ENCODE measurements at places on chromosomes 11 and 22. TPM values are rescaled to one million over a fixed set of nuclear protein-coding genes. Genes with fewer than 3 reads are reported as not detected.

DNA sequence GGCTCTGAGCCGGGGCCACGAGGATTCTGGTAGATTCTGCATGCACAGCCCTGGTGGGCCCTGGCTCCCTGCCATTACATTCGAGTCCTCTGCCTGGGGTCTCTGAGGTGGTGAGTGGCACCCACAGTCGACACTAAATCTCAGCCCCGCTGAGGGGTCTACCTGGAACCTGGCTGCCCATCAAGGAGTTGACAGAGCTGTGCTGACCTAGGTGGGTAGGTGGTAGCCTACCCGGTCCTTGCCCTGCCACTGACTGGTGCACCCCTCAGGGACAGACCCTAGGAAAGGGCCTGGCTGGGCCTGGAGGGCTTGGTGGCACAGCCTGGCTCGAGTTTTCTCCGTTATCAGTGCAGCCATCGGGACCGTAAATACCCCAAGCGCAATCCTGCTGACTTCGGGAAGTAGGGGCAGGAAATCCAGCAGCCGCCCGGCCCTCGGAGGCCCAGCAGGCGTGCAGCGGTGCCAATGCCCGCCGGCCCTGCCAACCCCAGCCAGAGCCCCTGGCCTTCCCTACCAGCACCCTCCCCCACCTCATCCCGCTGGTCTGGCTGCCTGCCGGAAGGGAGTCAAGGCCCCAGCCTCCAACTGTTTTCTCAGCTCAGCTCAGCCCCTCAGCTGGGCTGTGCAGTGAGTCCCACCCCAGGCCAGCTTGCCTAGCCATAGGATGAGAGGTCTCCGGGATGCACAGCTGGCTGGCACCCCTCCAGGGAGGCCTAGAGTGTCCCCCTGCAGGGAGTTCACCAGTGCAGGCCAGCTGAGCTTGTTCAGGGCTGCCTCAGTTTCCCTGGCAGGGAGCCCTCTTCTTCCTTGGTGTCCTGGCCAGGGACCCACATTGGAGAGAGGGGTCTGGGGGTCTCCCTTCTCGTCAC is 80.4 kb upstream of the KCNQ1OT1 start:
- H3K4me1 ChIP-seq, result no peaks in the 10 kb centered on the region
- H3K4me3 ChIP-seq, result no peak overlapping the region
- H3K27ac ChIP-seq, result no peak overlapping the region

- no peak overlapping the region for H3K4me3 ChIP-seq
- peaks cover 8% of the 10 kb centered on the region for H3K27me3 ChIP-seq
- no peak for DNase-seq
- peaks cover 51% of the 10 kb centered on the region for H3K4me1 ChIP-seq
- H3K27ac ChIP-seq, result no peak overlapping the region
These were observed 166.2 kb downstream of the LDLRAD3 start for GRCh38 chr11:36109850-36110606.

DNA sequence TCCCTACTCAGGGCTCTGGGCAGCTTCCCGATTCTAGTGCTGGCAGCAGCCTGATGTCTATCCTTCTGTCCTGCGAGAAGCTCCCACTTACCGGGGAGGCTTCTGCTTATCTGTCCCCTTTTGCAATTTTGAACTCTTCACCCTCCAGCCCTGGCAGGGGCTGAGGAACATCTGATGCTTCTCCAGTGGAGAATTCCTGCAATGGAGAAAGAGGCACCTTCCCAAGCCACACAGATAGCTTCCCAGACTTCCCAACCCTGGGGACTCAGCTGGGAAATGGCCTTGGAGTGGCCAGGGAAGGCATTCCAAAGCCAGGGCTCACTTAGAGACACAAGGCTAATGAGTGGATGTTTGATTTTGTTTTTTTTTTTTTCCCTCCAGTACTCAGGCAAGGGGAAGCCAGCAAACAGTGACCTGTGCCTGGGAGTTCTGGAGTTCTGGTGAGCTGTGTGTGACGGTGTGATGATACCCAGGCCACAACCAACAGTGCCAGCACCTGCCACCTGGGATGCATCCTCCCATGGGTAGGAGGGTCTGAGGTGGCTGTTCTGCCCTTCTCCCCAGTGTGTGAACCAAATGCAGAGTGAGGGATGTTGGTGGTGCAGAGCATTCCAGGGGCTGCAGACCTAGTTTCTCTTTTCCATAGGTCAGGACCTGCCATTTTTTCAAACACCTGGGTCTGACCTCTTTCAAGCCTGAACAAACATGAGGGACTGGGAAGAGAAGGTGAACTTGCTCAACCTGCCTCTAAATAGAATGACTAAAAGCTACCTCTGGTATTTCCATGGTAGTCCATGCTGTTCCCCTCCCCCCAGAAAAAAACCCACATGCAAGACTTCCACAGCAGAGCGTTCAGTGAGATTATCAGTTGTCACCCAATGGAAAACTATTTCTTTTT is 95.1 kb downstream of the CCDC81 start:
- no peak overlapping the region for H3K27ac ChIP-seq
- H3K4me3 ChIP-seq, result no peak overlapping the region
- no peaks in the 10 kb centered on the region for H3K36me3 ChIP-seq
- H3K27me3 ChIP-seq, result peaks cover 3% of the 10 kb centered on the region
- no peak for DNase-seq

DNA sequence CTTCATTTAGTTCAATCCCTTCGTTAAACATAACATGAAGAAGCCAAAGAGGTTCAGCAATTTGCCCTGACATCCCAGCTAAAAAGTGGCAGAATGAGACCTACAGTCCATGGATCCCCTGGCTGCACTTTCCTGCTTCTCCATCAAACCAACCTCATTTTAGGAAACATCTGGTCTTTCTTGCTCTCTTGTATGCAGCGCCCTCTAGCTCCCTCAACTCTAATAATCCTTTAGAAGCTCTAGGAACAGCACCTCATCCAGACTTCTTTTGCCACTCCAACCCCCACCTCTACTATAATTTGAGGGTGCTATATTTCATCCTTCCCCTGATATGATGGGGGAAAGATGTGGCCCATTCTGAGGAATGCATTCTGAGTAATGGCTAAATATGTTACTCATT is 7.4 kb downstream of the CNTF start:
- peak; percentile 18 for DNase-seq
- no peak overlapping the region for H3K27ac ChIP-seq

The C11orf98 gene
- 60.1 TPM for total RNA-seq

The NRIP3 gene
- total RNA-seq, result 1.4 TPM

GRCh38 chr11:78684377-78684776 is 109.7 kb upstream of the NARS2 start:
- H3K27me3 ChIP-seq, result no peaks in the 10 kb centered on the region
- no peak overlapping the region for H3K27ac ChIP-seq
- DNase-seq, result peak; percentile 12
- no peaks in the 10 kb centered on the region for H3K36me3 ChIP-seq
- H3K4me3 ChIP-seq, result no peak overlapping the region
